ENCODE measurements at places on chromosomes 3 and 15.

- DNase-seq, result no peak
Measured at GRCh38 chr15:90659481-90659880, 57.7 kb upstream of the BLM start.

GRCh38 chr3:124032311-124032880 is 40.5 kb upstream of the ROPN1 start:
- DNase-seq, result no peak

DNA sequence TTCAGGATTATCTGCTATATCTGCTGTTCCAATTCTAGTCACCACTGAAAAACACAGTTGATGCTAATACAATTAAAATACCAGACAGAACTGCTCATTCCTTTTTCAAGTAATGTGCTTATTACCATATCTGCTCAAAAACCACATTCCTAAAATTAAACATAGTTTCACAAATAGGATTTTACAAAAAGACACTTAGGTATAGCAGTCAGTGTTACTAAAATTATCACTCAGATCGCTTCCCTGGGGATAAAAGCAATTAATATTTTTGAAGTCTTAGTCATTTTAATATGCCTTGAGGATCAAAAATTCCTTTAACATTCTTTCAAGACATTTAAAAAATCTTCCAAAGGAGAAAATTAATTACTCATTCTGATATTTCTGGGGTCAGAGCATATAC is 71.5 kb downstream of the RAD18 start:
- DNase-seq, result no peak

- no peak for DNase-seq
Measured at GRCh38 chr3:157447026-157447694, 10.5 kb downstream of the PTX3 start.

- no peak for DNase-seq
Measured at GRCh38 chr3:106261396-106261795, 392.6 kb upstream of the CBLB start.

- DNase-seq, result no peak
Measured at GRCh38 chr3:171880101-171880870, 37.1 kb downstream of the TMEM212 start.

- DNase-seq, result no peak
Measured at GRCh38 chr3:151584566-151584965, 123.7 kb upstream of the IGSF10 start.

GRCh38 chr3:15284121-15284889 is 48.1 kb downstream of the SH3BP5 start:
- no peak for DNase-seq

GRCh38 chr3:38731522-38731921 is 82.0 kb upstream of the SCN5A start:
- DNase-seq, result no peak

GRCh38 chr15:92770641-92771040 is 115.1 kb upstream of the FAM174B start:
- no peak for DNase-seq

GRCh38 chr3:78644847-78645246 is 1123.0 kb downstream of the ROBO1 start:
- DNase-seq, result no peak

GRCh38 chr3:15329046-15330005 is 3.1 kb downstream of the SH3BP5 start:
- DNase-seq, result no peak

DNA sequence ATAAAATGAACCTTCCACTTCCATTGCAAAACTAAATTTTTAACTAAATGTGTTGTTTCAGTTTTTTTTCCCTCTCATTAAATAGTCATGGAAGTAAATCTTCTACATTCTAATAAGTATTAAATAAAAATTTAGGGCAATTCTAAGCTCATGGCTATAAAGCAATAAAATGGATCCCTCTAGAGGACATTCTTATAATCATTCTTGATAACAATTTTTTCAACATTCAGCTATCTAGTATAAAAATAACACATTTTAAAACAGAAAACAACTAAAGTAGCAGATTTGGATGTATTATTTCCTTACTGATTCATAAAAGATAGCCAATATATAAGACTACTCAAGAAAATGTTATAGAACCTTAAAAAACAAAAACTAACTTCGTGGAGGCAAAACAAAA is 393.1 kb downstream of the PLOD2 start:
- DNase-seq, result no peak

DNA sequence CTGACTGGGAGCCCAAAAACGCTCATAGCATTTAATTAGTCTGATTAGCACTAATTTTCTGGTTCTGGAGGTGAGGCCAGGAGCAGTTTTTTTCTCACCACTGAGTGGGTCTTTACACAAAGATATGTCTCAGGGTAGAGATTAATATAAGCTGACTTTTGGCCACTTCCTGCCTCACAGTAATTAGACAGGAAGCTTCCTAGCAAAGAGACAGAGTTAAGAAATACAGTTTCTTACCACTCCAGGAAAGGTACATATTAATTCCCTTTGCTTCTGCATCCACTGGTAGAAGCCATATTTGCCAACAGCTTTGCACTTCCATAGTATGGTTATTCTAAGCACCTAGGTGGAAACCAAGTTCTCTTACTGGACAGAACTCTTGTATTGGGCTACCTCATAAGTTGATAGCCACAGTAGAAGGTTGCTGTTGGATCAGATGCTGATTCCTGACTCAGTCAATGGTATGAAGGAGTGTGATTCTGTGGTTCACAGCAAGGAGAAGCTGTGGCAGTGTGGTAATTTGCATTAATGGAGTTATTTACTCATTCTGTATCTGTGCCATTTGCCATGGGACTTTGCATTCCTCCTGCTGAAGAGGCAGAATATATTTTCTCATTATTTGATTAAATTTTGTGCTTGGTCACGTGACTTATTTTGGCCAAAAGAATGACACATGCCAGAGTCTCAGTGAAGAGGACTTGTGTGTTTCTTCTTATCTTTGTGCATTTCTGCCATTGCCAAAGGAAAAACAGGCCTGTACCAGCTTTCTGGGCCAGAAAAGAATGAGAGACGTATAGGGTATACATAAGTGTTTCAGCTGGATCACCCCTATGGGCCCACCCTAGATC is 17.5 kb upstream of the ZBTB20 start:
- DNase-seq, result no peak

GRCh38 chr15:99432271-99433025 is 133.3 kb upstream of the MEF2A start:
- no peak for DNase-seq

GRCh38 chr3:70822669-70823068 is 510.2 kb upstream of the MDFIC2 start:
- DNase-seq, result no peak

- DNase-seq, result no peak
Measured at GRCh38 chr3:177522051-177522450, 324.8 kb upstream of the TBL1XR1 start.

DNA sequence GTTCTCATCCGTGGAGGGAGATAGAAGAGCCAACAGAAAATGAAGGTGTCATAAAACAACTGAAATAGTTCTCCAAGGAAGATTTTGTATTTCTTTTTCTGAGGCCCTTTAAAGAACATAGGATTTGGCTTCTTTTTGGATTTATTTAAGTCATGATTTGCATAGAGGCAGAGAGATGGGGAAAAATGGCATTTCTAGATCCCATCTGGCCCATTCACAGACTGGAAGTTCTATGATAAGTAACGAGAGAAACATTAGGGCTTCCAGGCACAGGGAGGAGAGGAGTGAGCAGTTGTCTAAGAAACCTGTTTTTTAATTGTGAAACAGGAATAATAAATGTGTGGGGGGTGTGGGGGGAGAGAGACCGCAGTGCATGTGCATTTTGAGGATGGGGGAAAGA is 285.8 kb upstream of the LMCD1 start:
- no peak for DNase-seq

GRCh38 chr15:71585159-71585558 is 225.2 kb upstream of the NR2E3 start:
- DNase-seq, result no peak

GRCh38 chr3:183315739-183316138 is 62.7 kb downstream of the B3GNT5 start:
- DNase-seq, result no peak

DNA sequence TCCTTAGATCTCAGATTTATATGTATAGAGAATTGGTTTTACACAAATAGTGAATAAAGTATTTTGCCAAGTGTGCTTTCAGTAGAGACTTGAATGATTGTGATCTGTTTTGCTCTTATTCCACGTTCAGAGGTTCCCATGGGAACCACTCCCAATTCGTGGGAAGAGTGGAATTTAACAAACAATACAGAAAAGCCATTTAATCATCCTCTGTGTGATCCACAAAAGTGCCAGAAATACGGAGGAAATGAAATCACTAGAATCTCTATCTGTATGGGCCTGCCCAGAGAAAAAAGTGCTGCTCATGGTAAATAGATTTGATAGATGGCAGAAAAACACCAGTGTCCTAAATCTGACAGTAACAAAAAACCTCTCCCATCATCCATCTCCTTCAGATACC is 56.0 kb downstream of the CNTN4 start:
- no peak for DNase-seq

DNA sequence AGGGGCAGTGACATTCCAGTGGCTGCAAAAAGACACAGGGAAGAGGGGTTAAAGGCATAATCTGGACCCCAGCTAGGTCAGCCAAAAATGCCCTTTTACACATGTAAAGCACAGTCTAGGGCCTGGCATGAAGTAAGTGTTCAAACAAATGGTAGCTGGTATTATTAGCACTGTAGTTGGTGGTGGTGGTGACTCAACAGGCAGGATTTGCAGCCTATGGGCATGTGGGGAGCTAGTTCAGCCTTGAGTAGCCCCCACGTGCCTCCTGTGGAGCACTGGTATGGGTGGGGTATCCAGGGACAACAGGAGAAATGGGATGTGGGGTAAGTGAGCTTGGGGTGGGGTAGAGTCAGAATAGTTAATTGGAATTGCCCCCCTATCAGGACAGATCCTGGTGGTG is 27.6 kb downstream of the DNASE1L3 start:
- no peak for DNase-seq

DNA sequence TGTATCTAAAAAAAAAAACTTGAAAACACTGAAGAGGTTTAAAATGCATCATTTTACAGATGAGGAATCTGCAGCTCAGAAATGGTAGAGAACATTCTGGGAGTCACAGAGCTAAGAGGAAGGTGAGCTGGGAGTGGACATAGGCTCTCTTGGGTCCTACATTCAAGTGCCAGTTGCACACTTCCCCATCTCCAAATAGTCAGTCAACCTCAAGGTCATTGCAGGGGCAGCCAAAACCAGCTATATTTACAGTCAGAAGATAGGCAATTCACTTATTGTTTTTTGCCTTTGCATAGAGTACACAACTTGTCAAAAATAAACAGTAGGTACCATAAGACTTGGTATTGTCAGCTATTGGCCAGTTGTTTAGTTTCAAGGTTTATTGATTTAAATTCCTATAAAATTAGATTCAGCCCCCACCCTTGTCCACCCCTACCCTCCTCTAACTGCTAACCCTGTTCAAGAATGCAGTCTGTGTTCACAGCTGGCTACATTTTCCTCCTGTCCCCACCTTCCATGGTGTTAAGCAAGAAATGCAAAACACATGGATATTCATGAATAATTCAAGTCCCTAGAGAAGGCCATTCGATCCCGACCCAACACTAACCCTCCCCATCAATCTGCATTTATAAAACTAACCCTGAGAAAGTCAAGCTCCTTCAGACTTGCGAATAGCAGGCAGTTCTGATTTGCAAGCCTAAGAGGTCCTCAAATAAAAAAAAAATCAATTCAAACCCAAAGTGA is 567.0 kb upstream of the MCTP2 start:
- no peak for DNase-seq

DNA sequence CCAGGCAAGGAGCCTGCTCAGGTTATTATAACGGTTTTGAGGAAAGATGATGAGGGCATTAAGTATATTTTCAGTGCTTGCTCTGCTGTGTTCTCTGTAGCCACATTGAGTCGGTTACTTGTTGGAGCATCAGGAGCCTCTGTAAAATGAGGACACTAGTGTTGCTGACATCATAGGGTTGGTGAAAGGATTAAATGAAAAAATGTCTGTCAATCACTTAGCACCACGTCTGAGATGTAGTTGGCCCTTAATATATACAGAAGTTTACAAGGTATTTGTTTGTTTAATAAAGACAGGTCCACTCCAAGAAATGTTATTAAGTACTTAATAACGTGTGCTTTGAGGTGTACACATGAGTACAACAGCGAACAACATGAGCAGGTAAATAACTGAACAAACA is 735 bp upstream of the SLC25A26 start:
- no peak for DNase-seq

- DNase-seq, result no peak
Measured at GRCh38 chr3:136070334-136070733, 104.8 kb downstream of the PPP2R3A start.

- no peak for DNase-seq
Measured at GRCh38 chr3:181558870-181559269, 152.9 kb upstream of the SOX2 start.

DNA sequence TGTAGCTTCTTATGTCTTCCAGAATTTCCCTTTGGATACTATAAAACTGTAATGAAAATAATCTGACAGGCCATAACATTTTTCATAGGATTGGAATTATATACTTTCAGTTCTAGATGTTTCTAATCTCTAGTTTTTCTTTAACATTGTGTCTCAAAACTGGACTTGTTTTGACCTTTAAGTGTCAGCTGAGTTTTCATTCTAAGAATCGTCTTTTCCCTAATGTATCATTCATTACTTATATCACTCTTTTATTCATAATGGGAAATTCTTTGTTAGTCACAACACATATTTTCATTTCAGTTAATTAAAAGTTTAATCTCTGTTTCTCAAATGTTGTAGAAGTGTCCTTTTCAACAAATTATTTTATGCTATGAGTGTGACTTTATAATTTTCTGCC is 11.9 kb downstream of the GPR171 start:
- no peak for DNase-seq

- DNase-seq, result no peak
Measured at GRCh38 chr3:73114711-73115110, 53.3 kb downstream of the EBLN2 start.

GRCh38 chr3:98903705-98904481 is 2.4 kb upstream of the DCBLD2 start:
- DNase-seq, result no peak

GRCh38 chr3:159245871-159246270 is 444.0 kb downstream of the MFSD1 start:
- DNase-seq, result no peak

DNA sequence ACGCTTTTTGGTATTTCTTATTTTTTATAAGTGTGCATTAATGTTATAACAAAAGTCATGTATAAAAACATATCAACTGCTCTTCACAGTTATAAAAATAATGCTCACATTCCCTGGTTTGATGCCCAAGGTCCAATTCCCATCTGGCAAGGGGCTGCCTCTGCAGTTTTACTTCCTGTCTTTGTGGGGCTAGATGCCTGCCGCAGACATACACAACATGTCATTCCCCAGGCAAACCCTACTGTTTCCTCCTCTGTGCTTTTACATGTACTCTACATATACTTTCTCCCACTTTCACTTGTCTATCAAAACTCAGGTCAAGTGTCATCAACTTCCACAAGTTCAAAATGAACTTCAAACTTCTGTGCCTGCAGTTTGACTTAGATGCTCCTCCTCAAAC is 60.5 kb upstream of the ETV5 start:
- DNase-seq, result no peak

Data from stimulated activated CD8-positive, alpha-beta memory T cell treated with anti-CD3 and anti-CD28 coated beads, Interleukin-15, amount 100 ng/mL, for 24 hours (primary cell).